ENCODE measurements at places on chromosomes 6 and 20.

GRCh38 chr6:140602431-140603248 lies 1228.2 kb upstream of the CITED2 start:
- no peak for DNase-seq

GRCh38 chr6:142861711-142862110 lies 83.3 kb downstream of the HIVEP2 start:
- no peak for DNase-seq

- DNase-seq: no peak
Measured at GRCh38 chr6:104908031-104908887, 48.5 kb upstream of the HACE1 start.

GRCh38 chr6:108809211-108809610 lies 39.0 kb upstream of the ARMC2 start:
- DNase-seq: no peak

- DNase-seq: peak; percentile 71
Measured at GRCh38 chr20:1907586-1907985, 12.4 kb downstream of the SIRPA start.

- no peak for DNase-seq
Measured at GRCh38 chr6:144338951-144339700, 54.0 kb downstream of the UTRN start.

GRCh38 chr20:2261629-2262028 lies 34.2 kb upstream of the TGM3 start:
- DNase-seq: no peak

DNA sequence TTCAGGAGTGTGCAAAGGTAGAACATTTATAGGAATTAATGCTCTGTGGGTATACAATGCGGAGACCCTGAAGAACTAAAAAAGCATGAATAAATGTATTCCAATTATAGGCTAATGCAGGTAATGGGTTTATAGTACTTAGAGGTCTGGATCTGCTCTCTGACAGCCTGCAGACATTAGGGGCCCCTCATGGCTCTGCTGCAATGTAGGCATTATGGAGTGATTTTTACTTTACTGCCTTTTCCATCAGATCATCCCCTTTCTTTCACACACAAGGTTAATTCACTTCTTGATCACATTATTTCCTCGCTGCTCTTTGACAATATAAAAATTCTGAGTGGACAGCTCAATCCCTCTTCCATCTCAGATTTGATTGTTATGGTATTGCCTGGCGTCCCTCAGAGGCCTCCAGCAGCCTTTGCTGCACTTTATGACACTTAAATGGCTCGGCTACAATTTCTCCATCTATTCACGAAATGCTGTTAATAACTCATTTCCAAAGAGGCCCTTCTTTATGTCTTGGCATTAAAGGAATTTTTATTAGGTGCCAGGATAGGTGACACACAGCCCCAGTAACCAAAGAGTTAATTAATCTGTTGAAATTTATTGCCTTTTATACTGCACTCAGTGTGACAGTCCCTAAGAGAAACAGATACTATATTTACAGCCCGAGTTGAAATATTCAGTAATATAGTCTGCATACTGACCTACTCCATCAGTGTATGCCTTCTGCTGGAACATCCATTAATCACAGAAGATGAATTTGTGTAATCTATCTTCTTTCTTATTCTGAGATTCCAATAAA lies 33.4 kb upstream of the SLC35B3 start:
- no peak for DNase-seq

DNA sequence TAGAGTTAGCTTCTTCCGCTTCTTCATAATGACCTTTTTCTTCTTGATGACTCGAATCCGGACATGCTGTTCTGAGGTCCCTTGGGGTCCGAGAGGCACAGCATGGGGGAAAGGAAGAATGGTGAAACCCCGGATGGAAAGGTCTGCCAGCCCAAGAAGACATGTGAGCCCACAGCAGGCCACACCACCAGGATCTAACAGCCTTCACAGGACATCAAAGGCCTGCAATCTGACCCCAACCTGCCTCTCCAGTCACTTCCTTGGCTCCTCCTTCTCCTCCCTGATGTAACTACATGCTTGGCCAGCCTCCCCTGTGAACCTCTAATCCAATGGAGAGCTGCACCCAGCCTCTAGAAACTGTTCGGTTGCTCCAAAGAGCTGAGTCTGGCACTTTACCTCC lies 1.6 kb downstream of the CPXM1 start:
- DNase-seq: peak; percentile 49

GRCh38 chr20:16639027-16639941 lies 66.0 kb upstream of the KIF16B start:
- DNase-seq: no peak

DNA sequence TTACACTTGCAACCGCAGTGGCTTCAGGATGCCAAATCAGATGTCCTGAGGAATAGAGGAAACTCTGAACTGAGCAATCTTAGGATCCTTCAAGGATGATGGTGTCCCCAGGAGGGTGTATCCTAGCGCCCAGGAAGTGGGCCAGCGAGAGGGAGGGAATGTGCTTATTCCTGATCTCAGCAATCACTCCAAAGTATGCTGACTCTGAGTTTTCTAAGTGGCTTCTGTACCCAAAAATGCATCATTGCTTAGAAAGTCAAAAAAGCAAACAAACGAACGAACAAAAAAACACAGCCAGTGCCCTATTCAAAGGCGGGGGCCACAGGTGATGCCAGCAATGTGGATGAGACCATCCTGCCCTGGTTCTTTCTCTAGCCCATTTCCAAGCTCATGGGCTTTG lies 230.6 kb downstream of the NRN1 start:
- DNase-seq: no peak

- no peak for DNase-seq
Measured at GRCh38 chr6:14272737-14273085, 155.1 kb downstream of the CD83 start.

GRCh38 chr6:120874422-120874821 lies 459.9 kb downstream of the TBC1D32 start:
- no peak for DNase-seq

- peak; percentile 52 for DNase-seq
Measured at GRCh38 chr6:75204217-75204958, 1.5 kb downstream of the COL12A1 start.

DNA sequence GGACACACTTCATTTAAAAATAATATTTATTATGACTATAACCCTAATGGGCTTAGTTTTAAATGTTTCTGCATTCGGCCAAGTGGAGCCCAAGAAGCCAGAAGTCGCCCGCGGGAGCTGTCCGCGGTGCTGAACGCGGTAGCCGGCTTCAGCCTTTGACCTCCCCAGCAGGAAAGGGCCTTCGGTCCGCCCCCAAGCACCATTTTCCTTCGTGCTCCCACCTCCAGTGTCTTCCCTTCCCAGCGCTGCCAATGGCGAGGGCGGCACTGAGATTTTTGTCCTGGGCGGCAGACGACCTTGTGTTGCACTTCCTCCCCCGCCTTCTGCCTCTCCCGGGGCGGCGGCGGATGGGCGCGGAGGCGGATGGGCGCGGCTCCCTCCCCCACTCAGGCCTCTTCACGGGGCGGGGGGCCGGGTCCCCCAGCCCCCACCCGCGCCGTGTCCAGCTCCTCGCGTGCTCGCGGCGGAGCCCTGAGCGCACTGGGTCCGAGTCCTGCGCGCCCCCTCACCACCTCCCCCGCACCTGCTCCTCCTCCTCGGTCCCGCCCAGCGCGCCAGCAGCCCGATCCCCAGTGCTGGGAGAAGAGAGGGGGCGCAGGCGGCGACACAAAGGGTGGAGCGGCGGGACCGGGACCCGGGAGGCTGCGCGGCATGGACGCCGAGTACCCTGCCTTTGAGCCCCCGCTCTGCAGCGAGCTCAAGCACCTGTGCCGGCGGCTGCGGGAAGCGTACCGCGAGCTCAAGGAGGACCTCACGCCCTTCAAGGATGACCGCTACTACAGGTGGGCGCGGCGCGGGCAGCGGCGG lies 23.6 kb upstream of the TMEM181 start:
- DNase-seq: peak; percentile 65

- DNase-seq: no peak
Measured at GRCh38 chr6:49551866-49552129, 1.3 kb downstream of the C6orf141 start.

DNA sequence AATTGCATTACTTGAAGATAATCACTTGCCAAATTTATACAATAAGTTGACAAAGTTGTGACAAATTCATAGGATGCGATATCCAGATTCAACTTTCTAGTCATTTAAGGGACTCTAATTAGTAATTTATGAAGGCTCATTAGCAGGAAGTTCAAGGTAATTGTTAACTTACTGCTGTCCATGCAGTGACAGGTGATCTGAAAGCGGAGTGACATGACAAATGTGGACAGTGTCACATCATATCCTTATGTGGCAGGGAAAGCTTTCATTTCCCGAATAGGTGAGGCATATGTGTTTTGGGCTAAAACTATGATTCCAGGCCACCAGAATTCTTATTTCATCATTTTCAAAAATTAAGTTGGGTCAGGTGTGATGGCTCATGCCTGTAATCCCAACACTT lies 115.9 kb upstream of the BMP2 start:
- no peak for DNase-seq

- DNase-seq: no peak
Measured at GRCh38 chr20:50364542-50364941, 145.6 kb upstream of the PTPN1 start.

- DNase-seq: no peak
Measured at GRCh38 chr6:57301757-57302156, 15.7 kb upstream of the PRIM2 start.

GRCh38 chr6:170177772-170178560 lies 112.9 kb downstream of the DLL1 start:
- no peak for DNase-seq

- peak; percentile 26 for DNase-seq
Measured at GRCh38 chr6:165883851-165884640, 221.0 kb upstream of the PDE10A start.

GRCh38 chr6:48135323-48136084 lies 24.5 kb upstream of the PTCHD4 start:
- peak; percentile 9 for DNase-seq

GRCh38 chr20:52793339-52793963 lies 178.7 kb upstream of the TSHZ2 start:
- no peak for DNase-seq

- DNase-seq: no peak
Measured at GRCh38 chr6:87736809-87737540, 34.9 kb upstream of the AKIRIN2 start.

GRCh38 chr20:22821796-22822195 lies 213.3 kb upstream of the SSTR4 start:
- no peak for DNase-seq

- DNase-seq: no peak
Measured at GRCh38 chr20:32183947-32184635, 23.5 kb downstream of the PLAGL2 start.

- DNase-seq: peak; percentile 28
Measured at GRCh38 chr6:109793792-109794191, 102.7 kb downstream of the FIG4 start.

DNA sequence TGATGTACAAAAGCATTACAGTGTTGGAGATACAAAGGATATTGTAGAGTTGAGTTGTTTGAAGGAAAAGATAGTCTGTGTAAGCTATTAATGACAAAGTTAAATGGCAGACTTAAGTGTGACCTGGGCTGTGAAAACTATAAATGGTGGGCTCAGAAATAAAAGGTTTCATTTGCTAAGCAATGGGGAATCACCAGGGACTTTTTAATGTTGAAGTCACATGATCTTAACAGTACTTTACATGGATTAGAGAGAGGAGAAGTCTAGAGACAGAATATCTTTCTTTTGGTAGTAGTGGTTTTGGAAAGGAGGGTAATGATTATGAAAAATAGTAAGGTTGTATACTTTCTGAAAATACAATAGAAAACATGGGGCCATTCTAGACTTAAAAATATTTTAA lies 67.1 kb downstream of the SCAF8 start:
- no peak for DNase-seq

DNA sequence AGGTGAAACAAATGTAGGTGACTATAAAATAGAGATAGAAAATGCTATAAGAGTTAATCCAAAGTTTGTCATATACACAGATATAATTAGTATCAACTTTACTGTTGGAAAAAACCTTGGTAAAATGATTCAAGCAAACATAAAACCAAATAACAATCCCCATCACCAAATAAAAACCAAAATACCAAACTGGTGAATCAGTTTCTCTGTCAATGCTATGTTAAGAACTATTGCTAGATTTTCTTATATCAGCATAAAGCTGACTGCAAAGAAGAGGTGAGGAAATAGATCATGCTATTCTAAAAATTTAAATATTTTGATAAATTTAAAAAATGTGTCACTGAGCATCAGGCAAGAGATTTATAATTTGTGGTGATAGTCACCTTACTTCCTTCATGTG lies 658.4 kb downstream of the PHF3 start:
- no peak for DNase-seq

GRCh38 chr20:45318386-45318939 lies 10.4 kb upstream of the MATN4 start:
- DNase-seq: no peak

- no peak for DNase-seq
Measured at GRCh38 chr6:26056583-26057350, 30.5 kb upstream of the HFE start.

DNA sequence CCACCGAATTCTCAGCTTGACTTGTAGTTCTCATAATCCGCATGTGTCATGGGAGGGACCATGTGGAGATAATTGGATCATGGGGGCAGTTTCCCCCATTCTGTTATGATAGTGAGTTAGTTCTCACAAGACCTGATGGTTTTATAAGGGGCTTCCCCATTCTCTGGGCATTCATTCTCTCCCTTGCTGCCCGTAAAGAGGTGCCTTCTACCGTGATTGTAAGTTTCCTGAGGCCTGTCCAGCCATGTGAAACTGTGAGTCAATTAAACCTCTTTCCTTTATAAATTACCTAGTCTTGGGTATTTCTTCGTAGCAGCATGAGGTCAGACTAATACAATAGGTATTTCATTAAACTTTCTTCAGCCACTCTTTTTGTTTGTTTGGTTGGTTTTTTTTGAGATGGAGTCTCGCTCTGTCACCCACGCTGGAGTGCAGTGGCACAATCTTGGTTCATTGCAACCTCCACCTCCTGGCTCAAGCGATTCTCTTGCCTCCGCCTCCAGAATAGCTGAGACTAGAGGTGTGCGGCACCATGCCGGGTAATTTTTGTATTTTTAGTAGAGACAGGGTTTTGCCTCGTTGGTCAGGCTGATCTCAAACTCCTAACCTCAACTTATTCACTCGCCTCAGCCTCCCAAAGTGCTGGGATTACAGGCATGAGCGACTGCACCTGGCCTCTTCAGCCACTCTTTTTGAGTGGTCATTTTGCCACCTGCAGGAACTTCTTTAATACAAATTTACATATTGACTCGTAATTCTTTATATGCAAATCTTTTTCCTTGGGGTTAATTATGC lies 36.3 kb downstream of the GSTA2 start:
- no peak for DNase-seq

GRCh38 chr6:122825163-122825562 lies 36.1 kb downstream of the SMPDL3A start:
- DNase-seq: no peak

DNA sequence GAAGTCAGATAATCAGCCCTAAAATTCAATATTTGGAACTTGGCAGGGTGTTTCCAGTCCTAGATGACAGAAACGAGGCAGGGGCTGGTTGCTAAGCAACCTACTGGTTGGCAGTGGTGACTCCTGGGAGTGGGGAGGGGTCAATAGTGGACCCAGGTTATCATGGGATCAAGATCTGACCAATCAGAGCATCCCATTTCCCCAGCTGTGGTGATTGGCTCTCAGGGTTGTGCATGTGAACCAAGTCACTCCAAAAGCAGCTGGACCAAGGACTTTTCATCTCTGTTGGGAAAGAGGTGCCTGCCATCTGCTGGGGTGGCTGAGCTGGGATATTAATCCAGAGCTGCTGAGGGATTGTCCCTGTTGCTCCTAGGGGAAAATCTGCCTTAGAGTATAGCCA lies 253.4 kb downstream of the PREX1 start:
- DNase-seq: peak; percentile 33
